Testis (tissue), 5 donors: ENCODE measurements at places on chromosomes 4 and X. TPM values are rescaled to one million over a fixed set of nuclear protein-coding genes. Genes with fewer than 3 reads are reported as not detected.

DNA sequence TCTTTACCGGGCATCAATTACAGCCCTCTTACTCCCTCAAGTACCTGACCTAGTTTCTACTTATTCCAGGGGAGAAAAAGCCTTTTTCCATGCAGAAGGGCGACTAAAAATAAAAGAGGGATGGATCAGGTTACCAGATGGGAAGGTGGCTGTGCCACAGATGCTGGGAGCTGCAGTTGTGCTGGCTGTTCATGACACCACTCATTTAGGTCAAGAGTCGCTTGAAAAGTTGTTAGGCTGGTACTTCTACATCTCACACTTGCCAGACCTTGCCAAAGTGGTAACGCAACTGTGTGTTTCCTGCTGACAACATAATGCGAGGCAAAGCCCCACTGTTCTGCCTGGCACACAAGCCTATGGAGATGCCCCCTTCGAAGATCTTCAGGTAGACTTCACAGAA is 148.4 kb upstream of the FGF16 start:
- no peak for DNase-seq

DNA sequence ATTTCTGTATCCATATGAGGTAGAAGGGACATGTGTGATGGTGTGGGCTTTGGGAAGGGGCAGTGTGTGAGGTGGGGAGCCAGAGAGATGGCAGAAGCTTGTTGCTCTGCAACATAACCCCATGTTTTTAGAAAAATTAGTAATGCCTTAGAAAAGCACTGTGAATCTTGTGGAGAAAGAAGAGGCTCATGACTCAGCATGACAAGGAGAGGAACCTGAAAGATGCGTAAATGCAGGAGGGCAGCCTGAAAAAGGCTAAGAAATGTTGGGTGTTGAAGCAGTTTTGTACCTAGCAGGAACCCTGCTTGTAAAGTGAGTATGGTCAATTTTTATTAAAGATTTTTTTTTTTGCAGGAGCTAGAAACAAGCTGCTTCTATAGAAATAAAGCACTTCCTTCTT is 59.8 kb downstream of the ARSJ start:
- no peak for DNase-seq

HSFX3 gene
- 5.6 TPM for total RNA-seq

LDOC1 gene
- total RNA-seq: 14.9 TPM
